ENCODE measurements at places on chromosomes 11 and 22.

DNA sequence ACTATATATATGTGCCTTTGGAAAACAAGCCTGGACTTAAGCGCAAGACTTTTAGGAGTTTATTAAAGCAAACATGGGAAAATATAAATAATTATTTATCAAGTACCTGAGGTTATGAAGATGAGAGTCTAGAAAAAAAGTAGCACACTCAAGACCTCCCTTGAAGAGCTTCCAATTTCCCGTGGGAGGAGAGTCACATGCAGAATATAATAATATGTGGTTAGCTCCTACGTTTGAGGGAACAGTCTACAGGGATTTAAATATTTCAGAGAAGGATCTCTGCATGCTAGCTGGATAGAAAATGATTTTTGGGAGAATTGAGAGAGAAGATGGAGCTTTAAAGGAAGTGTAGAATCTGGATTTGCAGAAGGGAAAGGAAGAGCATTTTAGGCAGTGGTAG, 183.8 kb downstream of the SWAP70 start:
- DNase-seq: no peak

DNA sequence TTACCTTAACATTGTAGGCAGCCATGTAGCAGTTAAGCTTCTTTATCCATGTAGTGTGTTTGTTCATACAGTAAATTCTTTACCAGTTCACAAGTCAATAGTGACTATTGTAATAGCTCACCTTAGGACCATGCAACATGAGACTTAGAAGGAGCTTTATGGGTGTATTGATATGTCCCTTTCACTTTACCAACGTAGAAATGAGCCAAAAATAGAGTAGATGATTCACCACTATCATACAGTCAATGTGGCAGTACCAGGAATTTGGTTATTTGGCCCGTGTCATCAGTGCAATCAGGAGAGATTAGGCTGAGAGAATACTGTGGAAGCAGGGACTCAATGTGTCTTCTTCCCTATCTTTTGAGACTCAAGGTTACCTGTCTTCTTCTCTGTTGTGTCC, 4.7 kb downstream of the ZDHHC13 start:
- DNase-seq: no peak

GRCh38 chr11:22477312-22477711, 139.1 kb downstream of the SLC17A6 start:
- DNase-seq: no peak

GRCh38 chr11:43021466-43021865, 290.3 kb upstream of the API5 start:
- peak; percentile 65 for DNase-seq

DNA sequence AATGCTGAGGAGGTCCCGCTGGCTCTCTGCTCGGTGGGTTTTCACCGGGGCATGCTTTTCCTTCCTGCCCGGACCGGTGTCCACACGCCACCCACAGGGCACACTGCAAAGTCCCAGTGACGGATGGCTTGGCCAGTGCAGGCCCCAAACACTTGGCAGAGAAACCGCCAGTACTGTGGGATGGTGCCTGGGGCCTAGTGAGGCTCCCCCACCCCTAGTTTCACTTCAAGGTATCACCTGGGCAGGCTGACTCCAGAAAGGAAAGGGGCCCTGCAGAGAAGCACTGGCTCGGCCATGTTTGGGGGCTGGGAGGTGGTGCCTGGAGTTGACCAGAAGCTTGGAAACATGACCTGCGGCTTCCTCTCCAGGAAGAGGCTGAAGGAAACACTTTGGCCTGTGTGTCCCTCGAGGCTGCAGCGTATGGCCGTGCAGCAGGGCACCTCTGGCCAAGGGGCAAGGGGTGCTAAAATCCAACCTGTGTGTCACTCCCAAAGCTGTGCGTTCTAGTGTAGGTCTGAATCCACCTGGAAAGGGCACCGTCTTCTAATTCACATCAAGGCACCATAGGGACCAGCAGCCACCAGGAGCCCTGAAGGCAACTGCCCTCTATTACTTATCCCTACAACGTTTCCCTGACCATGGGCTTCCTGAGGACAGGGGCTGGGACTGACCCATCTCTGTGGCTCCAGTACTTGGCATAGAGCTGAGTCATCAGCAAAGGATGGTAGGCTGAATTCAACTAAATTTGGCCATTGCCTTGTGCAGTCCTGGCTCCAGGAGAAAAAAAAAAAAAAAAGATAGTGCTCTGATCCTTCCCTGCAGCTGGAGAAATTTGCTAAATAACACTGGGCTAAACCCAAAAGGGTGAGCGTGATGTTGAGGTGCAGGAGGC, 22.6 kb downstream of the TPBGL start:
- no peak for DNase-seq

DNA sequence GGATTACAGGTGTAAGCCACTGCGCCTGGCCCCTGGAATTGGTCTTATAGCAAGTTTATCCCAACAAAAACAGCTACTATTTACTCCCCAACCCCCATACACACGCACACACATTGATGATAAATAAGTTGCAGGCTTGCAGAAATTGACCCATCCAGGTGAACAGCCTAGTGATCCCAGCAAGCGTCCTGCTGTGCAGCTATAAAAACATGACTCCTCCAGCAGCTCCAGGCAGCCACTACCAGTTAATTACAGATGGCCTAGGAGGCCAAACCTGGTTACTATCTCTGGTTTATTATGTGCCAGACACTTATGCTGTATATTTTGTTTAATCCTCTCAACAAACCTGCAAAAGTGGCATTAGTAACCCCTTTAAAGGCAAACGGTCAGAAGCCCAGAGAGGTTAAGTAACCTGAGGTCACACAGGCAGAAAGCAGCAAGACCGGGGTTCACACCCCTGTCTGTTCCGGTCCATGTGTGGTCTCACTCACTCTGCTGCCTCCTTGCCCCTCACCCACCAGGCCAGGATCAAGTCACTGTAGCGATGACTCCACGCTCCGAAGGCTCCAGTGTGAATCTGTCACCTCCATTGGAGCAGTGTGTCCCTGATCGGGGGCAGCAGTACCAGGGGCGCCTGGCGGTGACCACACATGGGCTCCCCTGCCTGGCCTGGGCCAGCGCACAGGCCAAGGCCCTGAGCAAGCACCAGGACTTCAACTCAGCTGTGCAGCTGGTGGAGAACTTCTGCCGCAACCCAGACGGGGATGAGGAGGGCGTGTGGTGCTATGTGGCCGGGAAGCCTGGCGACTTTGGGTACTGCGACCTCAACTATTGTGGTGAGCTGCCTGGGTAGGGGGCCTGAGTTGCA, 6.6 kb downstream of the F2 start:
- DNase-seq: no peak

DNA sequence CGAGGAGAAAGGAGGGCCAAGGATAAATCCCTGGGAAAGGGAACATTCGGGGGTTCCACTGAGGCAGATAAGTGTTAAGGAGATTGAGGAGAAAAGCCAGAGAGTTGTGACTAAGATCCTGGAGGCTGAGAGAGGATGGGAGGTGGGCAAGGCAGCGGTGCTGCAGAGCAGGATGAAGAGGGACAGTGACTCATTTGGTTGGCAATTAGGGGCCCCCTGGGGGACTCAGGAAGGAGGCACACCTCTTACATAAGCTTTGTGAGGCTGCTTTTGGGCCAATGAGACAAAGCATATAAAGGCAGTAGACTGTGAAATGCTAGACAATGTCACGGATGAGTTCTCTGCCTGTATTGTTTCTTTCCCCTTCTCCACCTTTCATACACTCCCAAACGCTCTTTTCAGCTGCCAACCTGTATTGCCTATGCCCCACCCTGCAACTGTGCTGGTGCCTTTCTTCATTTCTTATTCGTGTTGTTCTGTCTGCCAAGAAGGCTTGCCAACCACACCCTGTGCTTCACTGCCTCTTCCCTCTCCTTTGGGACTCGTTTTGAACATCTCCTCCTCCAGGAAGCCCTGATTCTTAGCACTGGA, 246.8 kb upstream of the KIRREL3 start:
- DNase-seq: no peak
